ENCODE measurements at places on chromosomes 1 and 21.

DNA sequence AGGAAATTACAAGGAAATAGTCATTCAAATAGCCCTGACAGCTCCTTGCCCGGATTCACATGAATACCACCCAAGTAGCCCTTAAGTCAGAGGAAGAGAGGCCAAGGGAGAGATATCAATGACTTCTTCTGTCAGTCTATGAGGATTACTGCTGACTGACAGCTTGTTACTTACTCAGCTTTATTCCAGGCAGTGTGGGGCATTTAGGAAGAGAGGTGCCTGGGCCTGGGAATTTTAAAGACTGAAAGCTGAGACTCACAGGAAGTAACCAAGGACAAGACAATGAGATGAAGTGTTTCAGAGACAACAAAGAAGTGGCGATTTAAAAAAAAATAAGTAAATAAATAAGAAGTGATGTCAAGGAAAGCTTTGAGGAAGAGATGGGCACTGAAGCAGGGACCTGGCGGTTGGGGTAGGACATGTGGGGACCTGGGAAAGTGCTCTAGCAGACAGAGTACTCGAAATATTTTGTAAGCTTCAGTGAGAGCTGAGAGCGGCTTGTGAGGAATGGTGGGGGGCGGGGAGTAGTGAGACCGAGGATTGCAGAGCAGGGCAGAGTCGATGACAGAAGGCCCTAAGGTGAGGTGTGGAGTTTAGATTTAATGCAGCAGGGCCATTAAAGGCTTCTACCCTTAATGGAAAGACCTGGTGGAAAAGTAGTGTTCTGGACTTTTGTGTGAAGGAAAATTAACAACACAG, 58.9 kb downstream of the ST3GAL3 start:
- no peak for DNase-seq

DNA sequence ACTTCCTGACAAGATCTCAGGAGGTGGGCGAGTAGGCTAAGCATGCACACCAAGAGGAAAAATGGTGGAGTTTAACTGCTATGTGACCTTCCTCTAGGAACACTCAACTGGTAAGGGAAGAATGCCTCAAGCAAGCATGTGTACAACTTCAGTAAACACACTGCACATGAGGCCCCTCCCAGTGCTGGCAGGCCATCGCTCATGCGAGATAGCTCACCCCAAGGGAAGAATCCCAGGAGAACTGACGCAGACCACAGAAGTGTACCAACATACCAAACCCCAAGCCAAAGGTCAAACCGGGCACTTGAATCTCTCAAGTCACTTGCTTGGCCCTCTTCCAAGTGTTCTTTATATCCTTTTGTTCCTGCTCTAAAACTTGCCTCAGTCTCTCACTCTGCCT, 40.5 kb upstream of the GALNT2 start:
- no peak for DNase-seq

- DNase-seq = no peak
These were observed 76.8 kb upstream of the TRABD2B start for GRCh38 chr1:48073798-48074530.

DNA sequence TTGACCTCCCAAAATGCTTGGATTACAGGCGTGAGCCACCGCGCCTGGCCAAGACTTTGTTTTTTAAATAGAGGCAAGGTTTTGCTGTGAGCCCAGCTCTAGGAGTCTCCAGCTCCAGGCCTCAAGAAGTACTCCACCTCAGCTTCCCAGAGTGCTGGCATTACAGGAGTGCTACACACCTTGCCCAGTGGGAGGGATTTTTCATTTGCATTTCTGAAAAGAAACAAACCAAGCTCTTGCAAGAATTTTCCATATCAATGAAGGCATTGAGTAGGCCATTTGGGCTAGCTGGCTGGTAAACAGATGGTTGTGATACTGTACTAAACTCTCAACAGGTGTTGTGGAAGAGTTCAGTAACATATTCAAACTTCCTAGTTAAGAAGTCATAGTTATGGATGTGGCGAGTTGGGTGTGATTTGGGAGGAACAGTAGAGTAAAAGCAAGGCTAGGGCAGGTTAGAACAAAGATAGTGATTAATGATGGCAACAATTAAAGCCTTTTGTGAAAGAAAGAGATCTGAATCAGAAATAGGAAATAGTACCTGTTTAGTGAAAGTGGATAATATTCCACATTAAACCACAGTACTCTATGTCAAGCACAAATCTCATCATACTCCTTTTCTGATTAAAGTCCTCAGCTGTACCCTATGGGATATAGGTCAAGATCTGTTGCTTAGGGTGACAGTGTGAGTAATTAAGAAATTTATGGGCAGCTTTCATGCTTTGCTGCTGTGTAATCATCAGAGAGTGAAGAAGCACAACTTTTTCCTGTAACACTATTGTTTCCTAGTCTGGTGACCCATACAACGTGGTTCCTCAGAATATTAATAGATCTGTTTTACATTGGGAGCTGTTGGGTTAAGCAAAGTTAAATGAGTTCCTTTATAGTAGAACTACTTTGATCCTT, 10.7 kb downstream of the AKIRIN1 start:
- DNase-seq = no peak

DNA sequence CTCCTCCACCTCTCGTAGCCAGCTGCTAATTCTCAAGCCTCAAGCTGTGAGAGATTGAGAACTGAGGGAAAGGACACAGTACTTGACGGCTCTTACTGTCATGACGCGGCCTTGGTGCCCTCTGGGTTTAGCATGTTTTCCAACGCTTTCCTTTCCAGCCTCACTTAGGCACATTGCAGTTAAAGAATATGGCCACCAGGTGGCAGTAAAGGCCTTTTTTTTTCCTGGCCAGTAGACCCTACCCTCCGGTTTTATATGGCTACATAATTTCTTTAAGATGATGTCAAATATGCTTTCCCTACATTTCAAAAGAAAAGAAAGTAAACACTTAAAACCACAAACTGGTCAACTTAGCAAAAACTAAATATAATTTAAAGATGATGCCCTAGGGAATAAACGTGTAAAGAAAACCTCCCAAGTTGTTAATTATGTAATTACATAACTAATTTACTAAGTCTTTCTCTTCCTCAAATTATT, 56.8 kb upstream of the PRDX6 start:
- DNase-seq = peak; percentile 58

- no peak for DNase-seq
These were observed 18.6 kb upstream of the NTNG1 start for GRCh38 chr1:107122225-107122624.

DNA sequence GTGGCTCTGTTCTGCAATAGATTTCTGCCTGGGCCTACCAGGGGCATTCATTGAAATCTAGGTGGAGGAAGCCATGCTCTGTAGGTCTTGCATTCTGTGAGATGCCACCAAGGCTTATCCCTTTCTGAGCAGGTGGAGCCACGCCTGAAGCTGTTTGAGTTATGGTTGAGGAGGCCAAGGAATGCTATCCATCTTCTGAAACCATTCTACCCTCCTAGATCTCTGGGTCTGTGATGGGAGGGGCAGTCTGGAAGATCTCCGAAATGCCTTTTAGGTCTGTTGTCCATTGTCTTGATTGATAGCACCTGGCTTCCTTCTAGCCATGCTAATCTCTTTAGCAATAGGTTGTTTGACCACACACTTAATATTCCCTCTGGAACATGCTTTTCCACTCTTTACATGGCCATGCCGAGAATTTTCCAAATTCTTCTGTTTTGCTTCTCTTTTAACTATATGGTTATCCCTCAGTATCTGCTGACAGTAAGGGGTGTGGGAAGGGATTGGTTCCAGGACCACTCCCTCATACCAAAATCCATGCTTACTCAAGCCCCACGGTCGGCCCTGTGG, 45.2 kb downstream of the AK4 start:
- DNase-seq = no peak

All from brain pericyte (primary cell).